ENCODE measurements at places on chromosomes 2 and 18. TPM values are rescaled to one million over a fixed set of nuclear protein-coding genes. Genes with fewer than 3 reads are reported as not detected.

Gene LOXL3
- total RNA-seq = 1.4 TPM

Gene ZNF24
- total RNA-seq = 47.7 TPM

Gene GRHL1
- 0.38 TPM for total RNA-seq

Gene EDAR
- total RNA-seq = 0.04 TPM

Gene NT5C1B
- not detected for total RNA-seq

Gene RAB27B
- total RNA-seq = 0.19 TPM

Gene EGR4
- 0.48 TPM for total RNA-seq

Gene DPP10
- not detected for total RNA-seq

Gene EFHD1
- 0.51 TPM for total RNA-seq

Gene TMEM178A
- not detected for total RNA-seq
